CD4-positive, alpha-beta T cell treated with Interleukin-2 at 100 ng/mL for 4 hours (primary cell): ENCODE measurements at places on chromosomes 4 and X.

- DNase-seq, result no peak
Measured at GRCh38 chr4:176875446-176875930, 82.8 kb upstream of the VEGFC start.

DNA sequence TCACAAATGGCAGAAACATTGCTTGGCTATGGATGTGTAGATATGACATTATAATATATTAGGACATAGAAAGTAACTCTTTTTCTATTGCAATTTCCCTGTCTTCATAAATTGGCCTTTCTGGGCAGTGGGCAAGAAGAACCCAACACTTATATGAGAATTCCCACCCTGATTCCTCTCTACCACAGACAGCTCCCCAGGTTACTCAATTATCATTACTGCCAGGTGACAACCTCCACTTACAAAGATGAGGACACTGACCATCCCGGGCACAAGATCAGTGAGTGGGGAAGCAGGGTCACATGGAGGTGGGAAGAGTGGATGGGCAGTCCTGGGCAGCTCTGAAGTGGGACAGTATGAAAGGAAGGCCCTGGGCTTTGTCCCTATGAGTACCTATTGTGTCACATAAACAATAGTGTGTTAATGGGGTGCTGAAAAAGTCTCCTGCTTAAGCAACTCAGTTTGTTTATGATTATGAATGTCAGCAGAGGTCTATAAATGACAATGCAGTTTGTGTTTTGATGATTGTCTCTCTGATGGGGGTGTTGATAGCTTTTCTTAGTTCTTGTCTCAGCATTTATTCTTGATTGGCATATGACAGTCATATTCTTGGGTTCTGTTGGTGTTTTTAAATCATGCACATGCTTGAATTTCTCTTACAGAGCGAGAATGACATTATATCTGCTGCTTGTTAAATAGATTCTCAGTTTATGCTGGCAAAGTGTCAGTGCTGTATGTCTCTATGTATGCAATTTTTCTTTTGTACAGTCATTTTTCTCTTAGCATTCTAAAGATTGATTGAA lies 99.9 kb downstream of the SLIT2 start:
- DNase-seq, result no peak

DNA sequence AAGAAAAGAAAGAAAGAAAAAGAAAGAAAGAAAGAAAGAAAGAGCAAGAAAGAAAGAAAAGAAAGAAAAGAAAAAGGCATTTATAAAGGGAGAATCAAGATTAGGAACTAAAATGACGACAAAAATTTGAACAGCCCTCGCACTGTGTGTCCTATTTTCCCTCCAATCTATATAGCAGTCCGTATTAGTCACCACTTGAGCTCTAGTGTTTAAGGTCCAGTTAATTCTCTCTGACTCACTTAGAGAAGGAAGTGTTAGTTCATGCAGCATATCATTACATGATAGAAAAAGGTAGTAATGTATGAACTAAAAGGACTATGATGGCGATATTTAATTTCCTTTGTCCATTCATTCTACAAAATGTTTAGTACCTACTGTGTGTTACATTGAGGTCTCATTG lies 122.7 kb downstream of the CBLL2 start:
- DNase-seq, result no peak

- no peak for DNase-seq
Measured at GRCh38 chr4:177070533-177071058, 239.1 kb upstream of the NEIL3 start.

- DNase-seq, result no peak
Measured at GRCh38 chr4:80452768-80453167, 117.2 kb downstream of the CFAP299 start.

DNA sequence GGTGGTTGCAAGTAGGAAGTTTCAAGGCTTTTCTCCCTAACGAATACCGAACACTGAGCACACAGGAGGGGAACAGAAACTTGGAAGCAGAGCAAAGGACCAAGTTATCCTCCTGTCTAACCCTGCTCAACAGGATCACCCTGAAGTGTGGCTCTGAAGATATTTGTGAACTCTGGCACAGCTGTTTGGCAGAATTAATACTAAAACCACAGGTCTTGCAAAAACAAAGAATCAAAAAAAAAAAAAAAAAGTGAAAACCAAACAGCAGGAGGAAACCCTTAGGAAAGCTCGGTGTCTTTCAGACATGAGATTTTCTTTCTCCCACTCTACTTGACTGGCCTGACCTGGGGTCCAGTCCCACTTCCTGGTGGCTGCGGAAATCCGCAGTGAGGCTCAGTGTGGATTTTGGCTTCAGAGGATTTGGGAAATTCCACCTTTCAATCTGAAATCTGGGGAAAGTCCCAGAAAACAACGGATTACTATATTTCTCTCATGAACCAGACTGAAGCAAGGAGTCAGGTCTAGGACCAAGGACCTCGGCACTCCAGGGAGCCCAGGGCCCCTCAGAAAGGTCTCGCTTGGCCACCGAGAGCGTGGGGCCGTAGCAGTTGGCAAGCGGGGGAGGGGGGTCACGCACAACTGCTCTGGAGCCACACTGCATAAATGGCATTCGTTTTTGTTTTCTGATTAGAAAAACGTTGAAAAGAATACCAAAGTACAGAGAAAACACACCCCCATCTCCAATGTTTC lies 867 bp downstream of the TIFA start:
- no peak for DNase-seq
